ENCODE measurements at places on chromosomes 1 and 21.
A peak's percentile ranks its signal among the peaks of the same experiment; 100 is the strongest.

DNA sequence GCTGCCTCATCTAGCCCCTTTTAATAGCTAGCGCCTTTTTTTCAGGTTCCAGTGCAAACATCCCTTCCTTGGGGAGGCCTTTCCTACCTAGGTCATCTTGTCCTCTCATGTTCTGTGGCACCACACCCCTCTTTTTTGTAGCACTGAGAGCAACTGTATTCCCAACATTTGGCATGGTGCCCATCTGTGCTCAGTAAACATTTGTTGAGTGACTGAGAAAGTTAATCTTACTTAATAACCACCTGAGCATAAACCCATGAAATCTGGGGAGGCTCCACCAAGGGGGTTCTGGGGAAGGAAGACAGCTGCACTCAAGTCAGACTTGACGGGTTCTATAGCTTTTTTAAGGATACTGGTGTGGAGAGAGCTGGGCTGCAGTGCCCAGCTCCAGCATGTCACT, 90.0 kb downstream of the NOS1AP start:
- no peak for DNase-seq

- DNase-seq: no peak
Measured at GRCh38 chr1:245999697-246000637, 507.1 kb downstream of the SMYD3 start.

GRCh38 chr21:44557491-44558328, 885 bp downstream of the KRTAP10-3 start:
- no peak for DNase-seq

DNA sequence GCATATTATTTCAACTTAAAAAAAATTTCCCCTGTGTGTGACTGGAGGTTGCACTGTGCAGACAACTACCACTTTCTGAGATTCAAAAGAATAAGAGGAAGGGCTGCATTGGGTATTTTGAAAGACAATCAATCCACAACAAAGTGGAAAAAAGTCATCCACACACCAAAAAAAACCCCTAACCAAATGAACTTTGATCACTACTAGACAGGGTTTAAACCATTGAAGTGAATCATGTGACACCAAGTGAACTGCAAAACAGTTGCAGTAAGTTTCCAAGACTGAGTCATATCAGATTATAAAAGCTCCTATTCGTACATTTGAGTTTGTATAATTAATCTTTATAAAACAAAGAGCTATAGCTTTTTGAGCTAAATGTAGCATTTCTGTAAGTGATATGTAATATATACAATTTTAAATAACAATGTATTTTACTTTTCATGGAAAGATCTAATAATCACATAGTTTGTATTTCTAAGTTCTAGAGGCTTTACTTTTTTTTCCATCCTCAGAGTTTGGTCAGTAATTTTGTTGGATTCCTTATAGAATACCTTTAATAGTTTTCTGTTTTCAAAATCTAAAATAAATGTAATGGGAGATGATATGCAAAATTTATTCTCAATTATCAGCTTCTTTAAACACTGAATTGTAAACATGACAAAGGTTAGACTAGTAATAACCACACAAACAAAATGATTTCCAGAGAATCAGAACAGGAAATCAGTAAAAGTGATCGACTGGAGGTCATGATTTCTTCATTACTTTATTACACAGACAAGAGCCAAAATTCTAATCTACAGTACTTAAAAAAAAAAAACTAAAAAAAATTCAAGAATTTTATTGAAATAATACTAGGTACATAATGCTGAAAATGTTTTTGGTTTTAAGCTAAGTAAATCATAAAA, 50.5 kb upstream of the GFI1 start:
- no peak for DNase-seq

DNA sequence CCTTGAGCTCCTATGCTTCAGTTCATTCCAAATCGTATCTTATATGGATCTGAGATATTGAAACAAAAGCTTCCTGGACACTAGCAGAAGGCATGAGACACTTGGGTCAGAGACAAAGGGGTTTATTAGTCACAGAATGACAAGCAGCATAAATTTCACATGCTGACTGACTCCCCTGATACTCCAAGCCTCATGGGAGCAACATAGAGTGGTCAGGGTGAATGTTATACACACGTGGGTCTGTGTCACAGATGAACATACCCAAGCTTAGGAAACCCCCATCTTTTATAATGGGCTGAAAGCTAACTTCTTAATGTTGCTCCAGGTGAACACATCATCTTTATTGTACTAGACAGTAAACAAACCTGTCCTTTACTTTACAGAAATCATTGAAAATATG, 599.9 kb upstream of the RGS18 start:
- no peak for DNase-seq

DNA sequence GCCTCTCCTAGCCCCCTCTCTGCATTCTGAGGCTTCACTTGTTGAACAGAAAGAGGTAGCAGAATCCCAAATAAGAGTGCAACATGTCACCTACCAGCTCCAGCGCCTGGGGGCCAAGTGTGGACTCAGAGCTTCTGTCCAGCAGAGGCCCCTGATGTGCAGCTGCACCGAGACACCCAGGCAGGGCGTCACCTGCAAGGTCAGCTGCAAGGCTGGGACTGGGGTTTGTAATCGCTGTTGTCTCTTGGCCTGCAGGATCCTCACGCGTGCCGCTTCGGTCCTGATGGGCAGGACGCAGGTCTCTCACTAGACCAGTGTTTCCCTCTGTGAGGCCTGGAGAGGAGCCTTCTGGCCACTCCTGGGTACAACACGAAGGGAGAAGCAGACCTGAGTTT, 4.3 kb upstream of the SLX9 start:
- peak; percentile 43 for DNase-seq
